T follicular helper cell (primary cell): ENCODE measurements at places on chromosomes 1 and 21.

DNA sequence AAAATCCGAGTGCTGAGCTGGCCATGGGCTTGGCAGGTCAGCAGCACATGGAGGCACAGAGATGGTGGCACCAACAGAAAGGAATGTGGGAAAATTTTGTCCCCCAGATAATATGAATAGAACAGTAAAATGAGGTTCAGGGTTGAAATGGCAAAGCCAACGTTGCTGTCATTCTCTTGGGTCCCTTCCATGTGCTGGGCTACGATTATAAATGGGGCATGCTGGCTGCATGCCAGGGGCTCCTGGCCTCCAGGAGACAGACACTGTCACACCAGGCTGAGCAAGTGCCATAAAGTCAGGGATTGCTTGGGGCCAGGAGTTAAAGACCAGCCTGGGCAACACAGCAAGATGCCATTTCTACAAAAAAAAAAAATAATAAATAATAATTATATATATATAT lies 77.1 kb downstream of the TOMM20 start:
- no peak for DNase-seq

- DNase-seq = no peak
Measured at GRCh38 chr1:53376041-53376461, 48.2 kb upstream of the LRP8 start.

GRCh38 chr1:210627755-210628154 lies 299.1 kb downstream of the HHAT start:
- DNase-seq = no peak

GRCh38 chr1:22889213-22889827 lies 83.3 kb downstream of the LACTBL1 start:
- DNase-seq = no peak

- DNase-seq = no peak
Measured at GRCh38 chr1:191536791-191537429, 621.4 kb upstream of the RGS18 start.
